GM23248 (cell line): ENCODE measurements at places on chromosomes 2 and 18.

- DNase-seq = no peak
These were observed 139.5 kb downstream of the HDAC4 start for GRCh38 chr2:239261356-239261755.

- no peak for DNase-seq
These were observed 269.4 kb upstream of the TCF4 start for GRCh38 chr18:55857409-55857808.

- DNase-seq = no peak
These were observed 40.4 kb downstream of the FRZB start for GRCh38 chr2:182826064-182826463.

- DNase-seq = no peak
These were observed 144.6 kb downstream of the TDRD15 start for GRCh38 chr2:21268197-21268877.
